ENCODE measurements at places on chromosomes 1 and 21. TPM values are rescaled to one million over a fixed set of nuclear protein-coding genes. Genes with fewer than 3 reads are reported as not detected.

Gene CNR2
- not detected for total RNA-seq

- DNase-seq, result no peak
These were observed 53.6 kb upstream of the RUNX1 start for GRCh38 chr21:35102488-35103371.

DNA sequence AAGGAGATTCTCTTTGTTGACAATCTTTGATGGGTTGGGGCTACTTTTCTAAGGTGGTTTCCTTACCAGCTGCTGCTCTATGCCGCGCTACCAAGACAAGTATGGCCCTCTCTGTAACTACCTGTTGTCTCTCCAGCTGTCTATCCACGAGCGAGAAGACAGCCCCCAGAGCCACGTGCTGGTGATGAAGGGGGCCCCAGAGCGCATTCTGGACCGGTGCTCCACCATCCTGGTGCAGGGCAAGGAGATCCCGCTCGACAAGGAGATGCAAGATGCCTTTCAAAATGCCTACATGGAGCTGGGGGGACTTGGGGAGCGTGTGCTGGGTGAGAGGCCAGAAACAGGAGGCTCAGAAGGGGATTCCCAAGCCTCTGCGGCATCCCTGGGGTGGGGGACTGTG, 14.4 kb downstream of the ATP1A2 start:
- no peak for DNase-seq

DNA sequence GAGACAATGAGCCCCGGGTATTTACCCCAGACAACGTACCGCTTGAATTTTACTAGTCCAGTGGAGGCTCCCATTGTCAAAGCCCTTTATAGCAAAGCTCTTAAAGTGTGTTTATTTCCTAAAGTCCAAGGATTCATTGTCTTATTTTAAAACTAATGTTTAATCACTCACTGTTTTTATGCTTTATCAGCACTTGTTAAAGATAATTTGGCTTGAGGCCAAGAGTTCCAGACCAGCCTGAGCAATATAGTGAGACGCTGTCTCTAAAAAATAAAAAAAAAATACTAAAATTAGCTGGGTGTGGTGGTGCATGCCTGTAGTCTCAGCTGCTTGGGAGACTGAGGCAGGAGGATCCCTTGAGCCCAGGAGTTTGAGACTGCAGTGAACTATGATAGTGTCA, 202.8 kb downstream of the RYR2 start:
- DNase-seq, result no peak

DNA sequence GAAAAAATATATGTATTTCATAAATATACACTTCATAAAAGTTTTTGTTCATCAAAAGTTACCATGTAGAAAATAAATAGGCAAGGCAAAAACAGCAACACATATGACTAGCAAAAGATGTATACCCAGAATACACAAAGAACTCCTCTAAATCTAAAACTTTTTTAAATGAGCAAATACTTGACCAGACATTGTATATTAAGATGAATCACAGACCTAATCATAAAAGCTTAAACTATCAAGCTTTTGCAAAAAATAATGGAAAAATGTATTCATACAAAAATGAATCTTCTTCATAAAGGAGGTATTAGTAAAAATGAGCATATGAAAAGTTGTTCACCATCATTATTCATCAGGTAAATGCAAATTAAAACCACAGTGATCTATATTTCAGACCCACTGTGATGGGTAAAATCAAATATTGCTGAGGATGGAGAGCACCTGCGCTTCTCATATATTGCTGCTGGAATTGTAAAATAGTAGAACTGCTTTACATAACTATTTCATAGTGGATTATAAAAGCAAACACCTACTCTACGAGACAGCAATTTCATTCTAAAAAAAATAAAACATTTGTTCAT, 78.3 kb upstream of the RGS1 start:
- DNase-seq, result no peak

GRCh38 chr21:46402421-46402820, 56.3 kb upstream of the DIP2A start:
- DNase-seq, result no peak
